ENCODE measurements at places on chromosomes 7 and 10.

DNA sequence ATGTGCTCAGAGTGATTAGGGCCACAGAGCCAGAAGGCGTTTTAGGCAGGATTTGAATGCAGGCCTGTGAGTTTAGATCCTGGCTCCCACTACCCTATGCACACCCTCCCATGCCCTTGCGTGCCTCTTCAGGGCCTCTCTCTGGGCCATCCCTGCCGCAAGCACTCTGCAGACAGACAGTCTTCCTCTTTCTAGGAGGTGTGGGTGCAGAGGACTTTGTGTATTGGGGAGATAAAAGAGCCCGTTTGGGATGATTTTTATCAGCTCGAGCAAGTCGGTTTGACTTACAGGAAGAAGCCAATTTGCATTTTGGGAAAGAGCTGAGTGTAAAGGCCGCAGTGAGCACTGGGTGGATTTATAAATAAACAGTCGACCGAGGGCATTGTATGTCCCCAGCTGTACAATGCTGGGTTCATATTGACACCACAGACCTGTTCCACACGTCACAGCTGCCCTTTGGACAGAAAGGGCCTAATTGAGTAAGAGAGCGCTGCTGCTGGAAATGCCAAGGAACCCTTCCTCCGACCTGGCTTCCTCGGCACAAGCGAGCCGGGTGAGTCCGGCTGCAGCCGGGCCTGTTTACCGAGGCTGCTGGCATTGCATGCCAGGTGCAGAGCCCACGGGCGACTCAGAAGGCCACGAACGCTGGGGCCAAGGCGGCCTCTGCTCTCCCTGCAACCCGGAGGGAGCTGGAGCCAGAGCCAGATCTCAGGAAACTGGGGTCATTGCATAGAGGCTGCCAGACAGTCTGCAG is 25.1 kb downstream of the ZMIZ1 start:
- H3K4me3 ChIP-seq, result no peak overlapping the region
- DNase-seq, result no peak
- no peaks in the 10 kb centered on the region for H3K27me3 ChIP-seq
- peaks cover 7% of the 10 kb centered on the region for H3K36me3 ChIP-seq
- peaks cover 40% of the 10 kb centered on the region for H3K4me1 ChIP-seq

DNA sequence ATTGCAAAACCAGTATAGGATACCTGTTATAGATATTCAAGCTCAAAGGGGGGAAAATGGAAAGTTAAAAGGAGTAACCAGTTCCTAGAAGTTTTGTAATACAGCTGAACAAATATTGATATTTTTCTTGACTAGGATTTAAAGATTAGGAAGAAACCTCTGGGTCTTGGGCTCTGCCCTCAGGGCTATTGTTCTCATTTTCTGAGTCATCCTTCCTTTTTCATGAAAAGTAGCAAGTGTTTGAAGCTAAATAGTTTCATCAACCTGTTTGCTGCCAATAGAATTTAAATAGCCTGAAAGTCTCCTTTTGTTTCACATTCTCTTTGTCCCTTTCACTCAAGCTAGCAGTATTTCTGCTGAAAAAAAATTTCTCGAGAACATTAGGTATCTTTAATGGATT is 1061.1 kb upstream of the GHITM start:
- no peaks in the 10 kb centered on the region for H3K4me1 ChIP-seq
- DNase-seq, result no peak
- no peaks in the 10 kb centered on the region for H3K27me3 ChIP-seq

GRCh38 chr10:1370298-1370697 is 314.1 kb downstream of the WDR37 start:
- no peaks in the 10 kb centered on the region for H3K27me3 ChIP-seq
- no peaks in the 10 kb centered on the region for H3K4me1 ChIP-seq
- H3K27ac ChIP-seq, result no peak overlapping the region
- DNase-seq, result no peak

DNA sequence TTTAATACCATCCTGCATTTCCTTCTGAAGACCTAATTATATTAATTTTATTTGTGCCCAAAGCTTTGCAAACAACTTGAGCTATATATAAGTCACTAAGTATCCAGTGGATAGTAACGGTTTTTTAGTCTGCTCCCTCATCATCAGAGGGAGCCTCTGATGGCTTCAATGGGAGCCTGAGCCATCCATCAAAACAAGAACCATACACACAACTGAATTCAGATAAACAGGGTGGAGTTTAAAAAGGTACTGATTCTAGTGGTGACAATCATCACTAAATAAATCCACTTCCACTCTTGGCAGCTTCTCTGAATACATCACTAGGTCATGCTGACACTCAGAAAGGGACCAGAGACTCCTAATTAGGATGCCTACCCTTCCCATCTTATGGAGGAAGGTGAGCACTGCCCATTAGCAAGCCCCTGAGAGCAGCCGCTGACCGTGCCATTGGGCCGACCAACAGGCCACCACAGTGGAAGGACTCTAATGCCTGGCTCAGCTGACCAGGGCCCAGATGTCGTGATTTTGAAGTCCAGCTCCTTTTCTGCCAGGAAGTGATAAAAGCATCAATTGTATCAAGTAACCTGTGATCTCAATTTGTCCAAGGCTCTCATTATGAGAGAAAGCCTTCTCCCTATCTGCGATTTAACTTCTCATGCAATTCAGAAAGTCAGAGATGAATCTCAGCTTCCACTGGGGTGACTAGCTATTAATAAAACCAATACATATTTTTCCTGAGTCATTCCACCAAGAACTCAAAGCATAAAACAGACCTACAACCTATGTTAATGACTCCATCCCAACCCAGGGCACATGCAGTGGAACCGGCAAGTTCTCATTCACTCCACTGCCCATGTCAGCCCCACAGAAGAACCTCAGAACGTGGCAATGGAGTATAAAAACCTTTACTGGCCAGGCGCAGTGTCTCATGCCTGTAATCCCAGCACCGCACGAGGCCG is 13.1 kb downstream of the VOPP1 start:
- no peak overlapping the region for H3K4me3 ChIP-seq
- H3K27ac ChIP-seq, result no peak overlapping the region
- no peaks in the 10 kb centered on the region for H3K36me3 ChIP-seq
- no peaks in the 10 kb centered on the region for H3K4me1 ChIP-seq
- peak; percentile 53 for DNase-seq

DNA sequence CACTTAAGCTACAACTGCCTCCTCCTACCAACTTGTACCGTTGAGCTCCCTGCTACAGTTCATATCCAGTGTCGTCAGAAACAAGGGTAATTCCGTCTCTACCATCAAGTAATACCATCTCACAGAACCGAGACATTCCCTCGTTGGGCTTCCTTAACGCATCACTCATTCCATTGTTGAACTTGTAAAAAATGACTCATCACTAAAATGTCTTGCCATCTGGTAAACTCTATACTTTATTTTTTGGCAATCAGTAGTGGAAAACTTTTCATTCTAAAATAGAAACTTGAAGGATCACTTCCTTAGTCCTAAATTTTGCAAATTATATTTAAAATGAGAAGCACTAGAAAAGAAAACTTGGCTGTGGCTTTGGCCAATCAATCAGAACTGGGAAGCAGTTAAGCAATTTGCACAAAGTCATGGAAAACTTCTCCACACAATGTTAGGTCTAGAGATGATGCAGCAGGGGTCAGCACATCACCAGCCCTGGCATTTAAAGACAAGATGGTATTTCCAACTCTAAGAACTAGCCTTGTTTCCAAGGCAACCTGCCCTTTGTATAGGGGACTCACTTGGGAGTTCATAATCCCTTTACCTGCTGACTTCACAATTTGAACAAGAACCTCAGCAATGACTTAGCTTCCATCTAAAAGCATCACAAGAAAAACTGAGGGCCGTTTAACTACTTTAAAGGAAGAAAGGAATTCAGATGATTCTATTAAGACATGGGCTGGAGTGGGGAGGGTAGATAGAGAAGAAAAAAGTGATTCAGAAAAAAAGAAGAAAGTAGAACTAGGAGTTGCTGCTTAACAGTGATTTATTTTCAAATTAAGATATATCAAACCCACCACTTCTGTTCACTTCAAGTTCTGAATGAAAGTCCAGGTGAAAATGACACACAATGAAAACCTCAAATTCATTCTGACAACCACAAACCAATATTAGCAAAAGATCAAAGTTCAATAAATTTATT is 288.1 kb downstream of the PARD3 start:
- peak overlapping the region; percentile 34 for H3K4me3 ChIP-seq
- DNase-seq, result peak; percentile 42
- H3K27ac ChIP-seq, result peak overlapping the region; percentile 99
- H3K27me3 ChIP-seq, result no peaks in the 10 kb centered on the region
- H3K36me3 ChIP-seq, result no peaks in the 10 kb centered on the region

DNA sequence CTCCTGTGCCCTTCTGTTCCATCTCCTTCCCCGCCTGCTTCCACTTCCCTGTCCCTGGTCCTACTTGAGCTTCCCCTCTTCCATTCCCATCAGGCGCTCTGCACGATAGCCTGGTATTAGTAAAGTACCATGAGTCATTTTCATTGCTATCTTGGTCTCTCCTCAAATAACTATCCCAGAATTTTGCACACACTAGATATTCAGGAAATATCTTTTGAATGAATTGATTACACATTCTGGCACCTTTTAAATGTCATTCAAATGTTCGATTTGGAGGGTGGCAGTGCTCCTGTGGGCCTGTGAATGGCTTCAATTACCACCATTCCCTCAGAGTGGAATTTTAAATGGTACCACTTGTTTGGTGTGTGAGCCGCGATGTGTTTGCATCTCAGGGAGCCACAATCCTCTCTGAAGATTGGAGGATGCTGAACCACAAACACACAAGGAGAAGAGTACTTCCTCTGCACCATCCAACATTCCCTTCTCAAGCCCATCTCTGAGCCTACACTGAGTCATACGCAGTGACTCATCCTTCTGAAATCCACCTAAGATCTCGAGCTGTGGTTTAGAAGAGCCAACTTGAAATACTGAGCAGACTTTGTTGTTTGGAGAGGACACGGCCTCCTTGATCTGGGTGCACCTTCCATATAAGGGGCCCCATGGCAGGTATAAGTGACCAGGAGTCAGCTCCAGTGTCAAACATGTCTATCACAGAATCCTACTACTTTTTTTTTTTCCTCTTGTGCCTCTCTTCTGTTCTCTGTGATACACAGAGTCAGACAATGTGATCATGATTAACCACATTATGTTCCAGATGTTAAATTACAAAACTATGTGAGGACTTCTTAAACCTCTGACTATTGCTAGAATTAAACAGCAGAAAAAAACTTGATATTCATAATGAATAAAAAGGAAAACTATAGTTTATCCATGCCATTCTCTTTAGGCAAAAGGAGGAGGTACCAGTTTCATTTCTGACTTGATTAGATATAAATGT is 81.9 kb downstream of the BMPER start:
- H3K27ac ChIP-seq, result peak overlapping the region; percentile 90
- H3K36me3 ChIP-seq, result no peaks in the 10 kb centered on the region
- H3K4me3 ChIP-seq, result peak overlapping the region; percentile 22
- peak; percentile 85 for DNase-seq
- no peaks in the 10 kb centered on the region for H3K27me3 ChIP-seq

DNA sequence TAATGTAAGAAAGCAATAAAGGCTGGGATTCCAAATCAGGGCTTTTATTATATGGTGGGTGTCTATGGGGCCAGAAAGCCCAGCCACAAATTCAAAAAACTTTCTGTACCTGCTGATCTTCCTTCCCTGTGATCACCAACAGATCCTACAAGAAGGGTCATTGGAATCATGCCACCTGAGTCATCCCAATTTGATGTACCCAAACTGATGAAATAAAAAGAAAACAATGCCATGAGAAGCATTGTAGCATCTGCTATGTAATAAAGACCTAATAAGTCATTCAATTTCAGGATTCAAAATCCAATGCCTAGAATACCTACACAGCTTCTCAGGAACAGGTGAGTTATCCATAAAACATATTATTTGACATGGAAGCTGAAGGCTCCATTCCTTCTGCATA is 228.8 kb downstream of the DKK1 start:
- H3K4me3 ChIP-seq, result no peak overlapping the region
- DNase-seq, result no peak
- H3K36me3 ChIP-seq, result no peaks in the 10 kb centered on the region
- H3K27me3 ChIP-seq, result no peaks in the 10 kb centered on the region
- no peak overlapping the region for H3K27ac ChIP-seq

GRCh38 chr7:95596198-95597063 is at the start of gene PDK4:
PDK4 (minus strand) TSS chr7:95596516; CDS start chr7:95596293, 223 bp downstream.
- peak; percentile 83 for DNase-seq
- peaks cover 11% of the 10 kb centered on the region for H3K4me1 ChIP-seq
- H3K27ac ChIP-seq, result peak within 1 kb of the TSS; percentile 66
- H3K4me3 ChIP-seq, result peak within 1 kb of the TSS; percentile 84

DNA sequence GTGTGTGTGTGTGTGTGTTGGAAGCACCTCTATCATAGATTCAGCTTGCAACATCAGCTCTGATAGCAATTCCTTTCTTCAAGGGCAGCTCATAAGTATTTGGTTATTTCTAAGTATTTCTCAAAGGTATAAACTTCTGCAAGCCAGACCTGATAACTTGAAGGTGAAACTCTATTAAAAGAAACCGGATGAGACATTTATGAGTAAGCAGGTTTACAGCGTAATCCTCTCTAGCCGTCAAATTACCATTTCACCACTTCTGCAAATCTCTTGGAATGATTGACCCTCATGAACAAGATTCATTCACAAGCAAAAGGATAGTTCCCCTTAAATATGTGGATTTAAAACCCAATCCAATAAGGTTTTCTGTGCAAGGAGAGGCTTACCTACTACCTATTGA is 23.1 kb downstream of the PDE1C start:
- peaks cover 24% of the 10 kb centered on the region for H3K4me1 ChIP-seq
- H3K27ac ChIP-seq, result no peak overlapping the region
- H3K36me3 ChIP-seq, result peaks cover 41% of the 10 kb centered on the region
- DNase-seq, result no peak

GRCh38 chr7:77329466-77330168 is 86.5 kb downstream of the GSAP start:
- no peaks in the 10 kb centered on the region for H3K36me3 ChIP-seq
- H3K4me3 ChIP-seq, result no peak overlapping the region
- DNase-seq, result no peak
- peaks cover 50% of the 10 kb centered on the region for H3K4me1 ChIP-seq
- no peaks in the 10 kb centered on the region for H3K27me3 ChIP-seq
- no peak overlapping the region for H3K27ac ChIP-seq

- no peak overlapping the region for H3K4me3 ChIP-seq
- peaks cover 6% of the 10 kb centered on the region for H3K4me1 ChIP-seq
- DNase-seq, result no peak
Measured at GRCh38 chr10:61280303-61280702, 172.9 kb downstream of the TMEM26 start.

- H3K36me3 ChIP-seq, result no peaks in the 10 kb centered on the region
- no peaks in the 10 kb centered on the region for H3K4me1 ChIP-seq
- no peak overlapping the region for H3K27ac ChIP-seq
- no peaks in the 10 kb centered on the region for H3K27me3 ChIP-seq
- no peak overlapping the region for H3K4me3 ChIP-seq
Measured at GRCh38 chr7:138608275-138608674, 92.9 kb downstream of the SVOPL start.

DNA sequence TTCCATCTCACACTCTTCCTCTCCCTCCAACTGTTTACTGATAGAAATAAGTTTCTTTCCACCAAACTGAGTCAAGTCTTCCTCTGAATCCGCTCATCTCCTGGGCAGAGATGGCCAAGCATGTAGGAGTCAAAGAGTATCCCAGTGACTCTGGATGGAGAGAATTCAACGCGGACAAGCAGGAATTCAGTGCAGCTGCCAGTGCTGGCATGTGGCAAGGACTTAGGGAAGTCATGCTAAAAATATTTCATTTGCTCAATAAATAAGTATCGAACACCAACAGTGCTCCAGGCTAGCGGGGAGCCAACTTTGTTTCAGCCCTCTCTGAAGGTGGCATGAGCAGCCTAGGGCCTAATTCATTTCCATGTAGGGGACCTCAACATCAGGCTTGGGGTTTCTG is 351.6 kb upstream of the ZMIZ1 start:
- H3K4me1 ChIP-seq, result peaks cover 12% of the 10 kb centered on the region
- peaks cover 33% of the 10 kb centered on the region for H3K27me3 ChIP-seq
- no peaks in the 10 kb centered on the region for H3K36me3 ChIP-seq
- no peak overlapping the region for H3K4me3 ChIP-seq
- no peak for DNase-seq
